Sciatic nerve (tissue), 2 donors: ENCODE measurements at places on chromosomes 3 and 15. TPM values are rescaled to one million over a fixed set of nuclear protein-coding genes. Genes with fewer than 3 reads are reported as not detected.

- no peak for DNase-seq
These were observed 1.1 kb upstream of the UCN2 start for GRCh38 chr3:48564667-48565066.

The HESX1 gene
- 0.89 TPM for total RNA-seq

- no peak for DNase-seq
These were observed 35.4 kb upstream of the RAB6B start for GRCh38 chr3:133931084-133931483.

DNA sequence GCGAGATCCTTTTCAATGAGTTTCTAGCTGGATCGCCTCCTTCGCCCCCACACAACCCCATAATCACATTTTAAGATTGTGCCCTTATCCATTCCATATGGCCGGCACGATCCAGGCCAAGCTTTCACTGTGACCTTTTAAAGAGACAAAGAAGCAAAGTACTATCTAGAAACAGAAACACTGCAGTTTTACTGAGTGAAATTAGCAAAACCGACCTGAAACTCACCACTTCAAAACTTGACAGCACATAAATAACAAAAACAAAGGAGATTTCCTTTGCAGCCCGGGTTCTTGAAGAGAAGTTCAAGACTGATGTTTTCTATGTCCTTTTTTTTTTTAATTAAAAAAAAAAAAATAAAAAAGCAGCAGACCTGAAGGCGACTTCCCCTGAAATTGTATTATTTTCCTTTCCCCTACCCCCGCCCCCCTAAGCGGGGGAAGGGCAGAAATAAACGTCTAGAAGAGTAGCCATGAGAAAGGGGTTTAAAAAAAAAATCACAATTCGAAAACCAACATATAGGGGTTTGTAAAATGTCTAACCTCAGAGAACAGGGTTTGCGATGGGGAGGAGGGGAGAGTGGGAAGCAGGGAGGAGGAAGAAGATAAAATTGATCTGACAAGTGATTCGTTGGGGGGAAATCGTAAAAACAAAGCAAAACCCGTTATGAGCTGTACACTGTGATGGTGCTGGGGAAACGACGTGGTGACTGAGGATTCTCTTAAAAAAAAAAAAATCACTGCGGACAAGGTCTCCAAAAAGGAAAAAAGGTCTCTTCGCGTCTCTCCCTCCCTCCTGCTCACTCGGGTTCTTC, 1.5 kb downstream of the SATB1 start:
- DNase-seq = peak; percentile 68

- DNase-seq = no peak
These were observed 1.7 kb upstream of the PLCB2 start for GRCh38 chr15:40309344-40309862.

- no peak for DNase-seq
These were observed 126.1 kb downstream of the RORA start for GRCh38 chr15:61103026-61103425.

- no peak for DNase-seq
These were observed 1005.9 kb downstream of the ZPLD1 start for GRCh38 chr3:103440539-103441203.

GRCh38 chr3:140447136-140447535, 230.7 kb upstream of the TRIM42 start:
- DNase-seq = no peak

DNA sequence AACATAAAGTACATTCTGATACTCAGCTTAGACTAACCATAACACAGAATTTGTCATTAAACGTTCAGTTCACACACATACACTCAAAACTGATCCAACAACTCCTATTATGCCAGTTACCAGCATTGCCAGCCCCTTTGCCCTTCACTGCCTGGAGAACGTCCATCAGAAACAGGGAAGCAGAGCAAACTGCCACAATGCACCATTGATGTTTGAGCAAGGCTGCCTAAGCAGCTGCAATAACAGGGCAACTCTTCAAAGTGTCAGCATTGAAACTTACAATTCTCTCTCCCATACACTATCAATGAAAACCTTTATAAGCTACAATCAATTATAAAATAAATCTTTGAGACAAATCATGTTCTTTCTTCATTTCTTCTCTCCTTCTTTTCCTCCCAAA, 85.1 kb downstream of the ZBTB20 start:
- DNase-seq = peak; percentile 55

DNA sequence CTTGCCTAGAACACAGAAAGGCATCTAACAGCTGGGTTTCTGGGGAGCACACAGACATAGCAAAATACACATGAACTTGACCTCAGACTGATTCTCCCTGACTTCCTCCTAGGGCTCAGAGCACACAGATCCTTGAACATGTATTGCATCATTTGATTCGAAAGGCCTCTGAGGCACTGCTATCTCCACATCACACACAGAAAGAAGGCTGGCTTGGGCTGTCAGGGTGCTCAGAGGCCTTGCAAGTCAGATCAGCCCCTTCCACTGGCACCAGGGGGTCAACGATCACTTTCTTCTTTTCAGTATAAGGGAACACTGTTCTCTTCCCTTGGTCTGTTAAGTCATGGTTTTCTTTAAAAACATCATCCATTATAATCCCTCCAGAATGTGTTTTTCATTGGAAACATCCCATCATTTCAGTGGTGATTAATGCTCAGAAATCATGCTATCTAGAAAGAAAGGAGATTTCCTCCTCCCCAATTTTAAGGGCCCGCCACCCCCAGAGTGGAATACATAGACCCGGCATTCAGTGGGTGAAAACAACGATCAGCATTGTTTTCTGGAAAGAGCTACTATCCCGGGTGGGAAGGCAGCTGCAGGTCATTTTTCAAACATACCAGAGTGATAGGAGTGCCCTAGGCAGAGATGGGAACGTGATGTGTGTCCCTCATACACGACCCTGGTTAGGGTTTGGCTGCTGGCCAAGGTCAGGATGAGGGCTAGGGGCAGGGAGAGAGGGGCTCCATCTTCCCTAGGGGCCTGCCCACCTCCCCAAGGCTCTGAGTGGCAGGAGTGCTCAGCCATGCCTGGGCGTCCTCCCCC, 253.3 kb upstream of the LYSMD4 start:
- DNase-seq = no peak

DNA sequence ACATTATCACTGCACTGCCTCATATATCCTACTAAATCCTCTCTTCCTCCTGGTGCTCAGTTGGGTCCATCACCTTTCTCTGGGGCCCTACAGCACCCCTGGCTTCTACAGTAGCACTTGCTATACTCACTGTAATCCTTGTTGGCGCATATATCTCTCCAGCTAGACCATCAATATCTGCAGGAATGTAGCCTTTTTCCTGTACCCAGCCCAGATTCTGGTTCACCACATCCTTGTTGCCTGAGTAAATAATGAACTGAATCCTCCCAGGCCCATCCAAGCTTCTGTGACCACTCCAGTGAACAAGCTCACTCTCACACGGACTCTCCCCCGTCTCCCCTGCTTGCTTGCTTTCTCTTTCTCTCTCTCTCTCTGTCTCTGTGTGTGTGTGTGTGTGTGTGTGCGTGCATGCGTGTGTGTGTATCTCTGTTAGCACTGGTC, 62.5 kb upstream of the LIPC start:
- DNase-seq = no peak

The UPK1B gene
- total RNA-seq = 0.98 TPM

The NPAP1 gene
- not detected for total RNA-seq

DNA sequence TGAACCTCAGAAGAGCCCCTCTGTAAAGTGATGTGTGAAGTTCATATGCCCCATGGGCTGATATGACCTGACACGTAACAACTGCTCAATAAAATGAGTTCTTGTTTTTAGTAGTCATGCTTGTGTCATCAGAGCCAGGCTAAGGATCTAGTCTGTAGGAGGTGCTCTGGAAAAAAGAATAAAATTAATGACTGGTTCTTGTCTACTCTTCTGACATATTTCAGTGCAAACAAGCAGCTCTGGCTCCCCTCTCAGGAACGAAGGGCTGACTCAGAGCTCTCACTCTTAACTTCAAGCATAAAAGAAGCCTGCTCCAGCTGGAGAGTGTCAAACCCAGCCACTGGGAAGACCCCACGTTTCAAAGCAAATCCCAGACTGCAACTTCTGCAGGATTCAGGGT, 77.0 kb downstream of the LRIG1 start:
- DNase-seq = no peak

- no peak for DNase-seq
These were observed 26.9 kb upstream of the ATOSA start for GRCh38 chr15:52706091-52706490.

The MAGI1 gene
- total RNA-seq = 64.6 TPM
